ENCODE measurements at places on chromosomes 13 and 19. TPM values are rescaled to one million over a fixed set of nuclear protein-coding genes. Genes with fewer than 3 reads are reported as not detected.

DPF1 gene
- total RNA-seq = not detected

ERFL gene
- not detected for total RNA-seq

PPAN gene
- total RNA-seq = 23.2 TPM

CBLC gene
- not detected for total RNA-seq

IGFL4 gene
- total RNA-seq = not detected

DNA sequence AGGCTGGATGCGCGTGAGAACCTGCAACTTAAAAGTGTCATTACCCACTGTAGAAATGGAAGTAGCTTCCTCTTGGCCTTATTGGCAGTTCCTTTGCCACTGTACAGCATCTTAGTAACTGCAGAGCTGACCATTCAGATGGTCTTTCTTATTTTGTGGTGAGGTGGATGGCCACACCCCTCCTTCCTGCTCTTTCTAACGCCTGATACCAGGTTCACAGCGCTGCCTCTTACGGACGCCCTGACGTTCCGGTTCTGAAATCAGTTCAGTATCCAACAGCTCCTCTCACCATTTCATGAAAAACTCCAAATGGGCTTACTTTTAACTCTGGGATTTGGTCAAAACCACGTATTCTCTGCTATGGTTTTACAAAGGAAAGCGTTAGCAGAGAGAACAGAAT is 134.6 kb downstream of the ATP11A start:
- H3K36me3 ChIP-seq = peaks cover 68% of the 10 kb centered on the region
- no peak for DNase-seq
- H3K27ac ChIP-seq = no peak overlapping the region

DNA sequence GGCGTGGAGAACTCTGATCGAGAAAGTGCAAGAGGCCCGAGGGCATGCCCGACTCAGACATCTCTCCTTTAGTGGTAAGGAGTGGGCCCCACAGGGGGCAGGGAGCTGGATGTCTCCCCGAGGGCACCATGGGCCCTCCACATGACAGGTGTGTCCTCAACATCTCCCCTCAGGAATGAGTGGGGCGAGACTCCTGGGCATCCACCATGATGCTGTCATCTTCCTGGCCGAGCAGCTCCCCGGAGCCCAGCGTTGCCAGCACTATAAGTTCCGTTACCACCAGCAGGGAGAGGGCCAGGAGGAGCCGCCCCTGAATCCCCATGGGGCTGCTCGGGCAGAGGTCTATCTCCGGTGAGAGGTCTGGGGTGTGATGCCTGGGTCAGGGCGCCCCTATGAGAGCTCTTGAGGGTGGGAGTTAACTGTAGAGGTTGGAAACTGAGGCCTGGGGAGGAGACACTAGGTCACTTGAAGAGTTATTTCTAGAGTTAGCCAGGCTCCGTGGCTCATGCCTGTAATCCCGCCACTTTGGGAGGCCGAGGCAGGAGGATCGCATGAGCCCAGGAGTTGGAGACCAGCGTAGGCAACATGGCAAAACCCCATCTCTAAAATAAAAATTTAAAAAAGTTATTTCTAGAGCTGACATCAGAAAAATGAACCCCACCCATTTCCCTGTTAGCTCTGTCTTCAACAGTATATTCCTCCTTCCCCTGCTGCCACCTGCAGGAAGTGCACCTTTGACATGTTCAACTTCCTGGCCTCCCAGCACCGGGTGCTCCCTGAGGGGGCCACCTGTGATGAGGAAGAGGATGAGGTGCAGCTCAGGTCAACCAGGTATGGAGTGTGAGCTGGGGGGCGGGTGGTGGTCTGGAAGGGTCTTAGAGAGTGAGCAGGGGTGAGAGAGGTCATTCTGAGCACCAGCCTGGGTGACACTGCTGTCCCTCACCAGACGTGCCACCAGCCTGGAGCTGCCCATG is 5.1 kb downstream of the IGFLR1 start:
- H3K36me3 ChIP-seq = peaks cover 47% of the 10 kb centered on the region
- DNase-seq = no peak
- no peaks in the 10 kb centered on the region for H3K27me3 ChIP-seq

All from right atrium auricular region (tissue), 2 donors.